Stimulated activated CD4-positive, alpha-beta T cell treated with anti-CD3 and anti-CD28 coated beads, Interleukin-4, amount 100 ng/mL, for 4 hours (primary cell): ENCODE measurements at places on chromosomes 7 and 10.

- DNase-seq = no peak
Measured at GRCh38 chr10:818526-819220, 112.8 kb downstream of the LARP4B start.

GRCh38 chr7:7640221-7641128 is at the start of gene UMAD1:
TSS of gene UMAD1 (plus strand) at chr7:7640752. CDS start at chr7:7673372, 32,620 bp downstream.
- peak; percentile 90 for DNase-seq

DNA sequence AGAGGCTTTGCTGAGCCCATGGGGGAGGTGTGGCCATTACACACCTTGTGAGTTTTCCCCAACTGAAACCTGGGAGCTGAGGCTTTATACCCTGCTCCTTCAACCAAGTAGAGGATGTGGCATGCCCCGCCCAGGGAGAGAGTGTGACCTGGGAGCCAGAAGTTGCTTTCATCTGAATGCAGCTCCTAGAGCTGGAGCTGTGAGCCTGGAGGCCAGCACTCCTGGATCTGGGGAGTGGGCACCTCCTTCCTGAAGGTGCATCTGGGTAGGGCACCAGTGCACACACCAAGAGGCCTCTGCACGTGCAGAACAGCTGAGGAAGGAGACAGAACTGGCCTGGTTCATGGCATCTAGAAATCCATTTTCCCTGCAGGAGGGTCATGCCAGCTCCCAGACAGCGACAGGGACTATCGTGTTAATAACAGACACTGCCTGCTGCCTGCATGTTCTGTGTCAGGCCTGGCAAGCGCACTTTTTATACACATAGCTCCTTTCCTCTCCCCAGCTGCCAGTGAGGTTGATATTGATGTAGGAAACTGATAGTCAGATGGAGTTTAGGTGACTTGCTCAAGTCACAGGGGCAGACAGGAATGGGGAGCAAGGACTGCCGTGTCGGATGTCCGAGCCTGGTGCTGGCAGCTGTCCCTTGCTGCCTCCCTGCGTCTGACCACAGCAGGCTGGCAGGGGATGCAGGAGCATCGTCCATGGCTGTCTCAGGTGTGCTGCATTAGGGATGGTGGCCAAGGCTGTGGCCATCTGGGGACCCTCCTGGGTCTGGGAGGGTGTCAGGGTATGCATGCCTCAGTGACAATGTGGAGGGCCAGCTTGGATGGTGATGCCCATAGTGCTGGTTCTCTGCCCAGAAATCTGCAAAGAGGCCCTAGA is 189.9 kb upstream of the CXCL12 start:
- no peak for DNase-seq

DNA sequence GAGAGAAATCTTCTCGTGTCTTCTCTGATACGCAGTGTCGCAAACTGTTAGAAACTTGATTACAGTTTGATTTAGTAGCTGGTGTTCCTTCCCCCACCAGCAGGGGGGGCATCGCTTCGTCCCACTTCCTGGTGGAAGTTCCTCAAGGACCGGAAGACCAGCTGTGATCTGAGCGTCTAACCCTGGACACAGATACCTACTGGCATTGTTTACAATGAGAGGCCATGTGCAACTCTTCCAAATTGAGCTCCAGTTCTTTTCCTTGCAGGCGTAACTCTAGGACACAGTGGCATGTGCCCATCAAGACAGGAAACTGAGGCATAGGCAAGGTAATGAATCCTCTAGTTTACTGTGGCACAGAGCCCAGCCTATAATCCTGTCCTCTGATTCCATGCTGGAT is 219.0 kb downstream of the CCDC3 start:
- DNase-seq = no peak

GRCh38 chr10:131532745-131533341 is 221.3 kb upstream of the TCERG1L start:
- DNase-seq = no peak

GRCh38 chr10:6409971-6410643 is 170.0 kb downstream of the PRKCQ start:
- DNase-seq = peak; percentile 28

GRCh38 chr7:84248267-84248666 is 53.7 kb upstream of the SEMA3A start:
- no peak for DNase-seq

- no peak for DNase-seq
Measured at GRCh38 chr7:130884437-130885417, 150.7 kb upstream of the KLF14 start.

GRCh38 chr7:134395604-134396003 is 63.3 kb downstream of the AKR1B1 start:
- DNase-seq = no peak

DNA sequence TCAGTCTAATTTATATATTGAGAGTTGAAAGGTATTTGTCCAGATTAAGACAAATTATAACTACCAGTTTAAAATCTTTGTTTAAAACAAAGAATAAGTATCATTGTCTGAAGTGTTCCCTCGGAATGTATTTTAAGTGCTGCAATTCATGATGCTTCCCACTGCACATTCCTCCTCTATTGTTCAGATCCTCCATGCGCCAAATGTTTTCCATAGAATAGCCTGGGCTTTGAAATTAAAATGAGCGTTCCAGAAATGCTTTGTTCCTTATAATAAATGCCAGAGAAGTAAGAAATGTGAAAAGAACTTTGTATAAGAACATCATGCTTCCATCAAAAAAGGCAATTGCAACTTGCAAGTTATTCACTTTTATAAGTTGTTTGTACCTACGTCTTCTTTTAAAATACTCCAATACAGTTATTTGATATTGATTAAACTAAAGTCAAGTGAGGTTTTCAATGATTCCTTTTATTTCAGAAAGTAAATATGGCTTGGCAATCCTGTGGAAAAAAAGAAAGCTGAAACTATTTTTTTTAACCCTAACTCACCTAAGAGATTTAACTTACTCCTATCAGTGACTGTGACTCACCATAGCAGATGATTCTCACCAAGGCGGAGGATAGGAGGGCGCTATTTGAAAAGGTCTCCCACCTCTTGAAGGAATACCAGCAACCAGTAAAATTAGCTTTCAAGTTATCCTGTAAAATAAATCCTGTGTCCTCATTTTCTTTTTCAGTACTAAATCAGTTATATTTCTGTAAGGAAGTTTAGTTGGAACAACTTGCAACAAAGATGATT is 85.8 kb downstream of the CTNNA3 start:
- DNase-seq = no peak

DNA sequence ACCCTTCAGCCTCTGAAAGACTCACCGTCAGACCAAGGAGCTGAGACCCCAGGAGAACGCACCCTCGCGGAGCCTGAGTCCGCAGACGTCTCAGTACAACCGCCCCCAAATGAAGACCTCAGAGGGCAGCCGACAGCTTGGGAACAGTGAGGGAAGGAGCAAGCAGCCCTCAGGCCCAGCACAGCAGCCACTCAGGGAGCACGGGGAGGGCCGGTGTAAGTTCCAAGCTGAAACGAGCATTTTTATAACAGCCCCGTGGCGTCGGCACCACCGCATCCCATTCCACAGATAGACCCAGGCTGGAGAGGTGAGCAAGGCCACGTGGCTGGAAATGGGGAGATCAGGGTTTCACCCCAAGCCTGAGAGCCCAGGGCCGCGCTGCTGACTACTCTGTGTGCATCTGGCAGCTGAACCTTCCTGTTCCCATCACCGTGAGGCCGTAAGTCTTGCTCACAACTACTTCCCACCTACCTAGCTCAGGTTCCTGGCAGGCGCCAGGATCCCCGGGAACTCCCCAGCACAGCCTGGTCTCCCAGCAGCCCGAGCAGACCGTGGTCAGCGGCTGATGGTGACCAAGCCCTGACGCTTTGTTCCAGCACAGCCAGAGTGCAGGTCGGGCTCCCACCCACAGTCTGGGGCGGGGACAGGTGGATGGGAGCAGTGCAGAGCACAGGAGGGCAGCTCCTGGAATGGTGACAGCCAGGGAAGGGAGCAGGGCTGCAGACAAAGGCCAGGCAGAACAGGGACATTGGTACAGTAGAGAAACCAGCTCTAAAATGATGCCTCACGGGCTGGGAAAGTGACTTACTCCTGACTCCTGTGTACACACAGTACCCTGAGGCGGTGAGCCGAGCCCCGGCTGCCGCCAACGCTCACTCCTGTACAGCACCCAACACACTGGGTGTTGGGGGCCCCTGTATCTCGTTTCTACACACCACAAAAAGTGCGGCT is 6.1 kb upstream of the NOM1 start:
- no peak for DNase-seq

- DNase-seq = no peak
Measured at GRCh38 chr7:92695308-92696261, 105.4 kb upstream of the FAM133B start.

DNA sequence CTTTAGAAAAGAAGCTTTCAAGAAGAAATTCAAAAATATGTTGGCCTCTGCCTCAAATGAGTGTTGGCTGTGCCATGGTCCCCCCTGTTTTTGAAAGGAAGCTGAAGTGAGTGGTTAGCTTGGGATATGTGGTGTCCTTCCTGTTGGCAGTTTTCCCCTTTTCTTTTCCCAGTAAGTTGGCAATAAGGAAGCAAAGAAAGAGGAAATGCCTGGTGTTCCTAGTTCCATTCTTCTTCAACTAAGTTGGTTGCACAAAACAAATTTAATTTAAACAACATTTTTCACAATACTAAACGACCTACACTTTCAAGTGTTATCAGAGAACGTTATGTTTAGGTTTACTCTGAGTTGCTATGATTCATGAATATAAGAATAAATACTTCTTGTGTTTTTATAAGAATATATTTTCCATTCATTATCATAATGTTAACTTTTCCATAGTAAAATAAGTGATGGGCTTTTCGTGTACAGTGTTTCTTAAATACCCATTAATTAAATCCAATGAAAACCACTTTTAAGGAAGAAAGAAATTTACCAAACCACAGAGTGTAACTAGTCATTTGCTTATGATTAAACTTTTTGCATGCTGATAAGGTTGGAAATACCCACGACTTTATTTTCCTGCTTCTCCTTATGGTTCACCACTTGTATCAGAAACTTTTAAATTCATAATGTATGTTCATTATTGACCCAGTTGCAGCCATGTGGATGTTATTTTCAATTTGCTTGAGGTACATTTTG is 7.7 kb downstream of the HDAC9 start:
- DNase-seq = no peak

GRCh38 chr10:45063591-45064231 is 63.0 kb downstream of the ZNF22 start:
- DNase-seq = no peak

- no peak for DNase-seq
Measured at GRCh38 chr7:120949393-120949911, 1.1 kb upstream of the ING3 start.

DNA sequence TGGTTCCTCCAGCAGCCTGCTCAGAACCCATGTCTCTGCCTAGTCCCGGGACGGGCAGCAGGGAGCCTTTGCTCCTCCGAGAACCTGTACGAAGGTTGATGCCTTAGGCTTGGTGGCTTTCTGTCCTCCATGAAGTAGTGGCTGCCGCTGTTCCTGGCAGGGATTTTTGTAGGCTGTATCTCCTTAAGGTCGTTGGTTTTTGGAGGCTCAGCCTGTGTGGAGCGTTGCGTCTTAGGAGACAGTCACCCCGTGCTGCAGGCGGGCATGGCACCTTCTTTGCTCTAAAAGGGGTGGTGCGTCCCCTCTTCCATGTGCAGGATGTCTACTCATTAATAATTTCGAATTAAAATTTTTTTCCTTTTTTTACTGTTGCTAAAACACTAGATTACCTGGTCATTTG is 92.5 kb downstream of the TRRAP start:
- no peak for DNase-seq

DNA sequence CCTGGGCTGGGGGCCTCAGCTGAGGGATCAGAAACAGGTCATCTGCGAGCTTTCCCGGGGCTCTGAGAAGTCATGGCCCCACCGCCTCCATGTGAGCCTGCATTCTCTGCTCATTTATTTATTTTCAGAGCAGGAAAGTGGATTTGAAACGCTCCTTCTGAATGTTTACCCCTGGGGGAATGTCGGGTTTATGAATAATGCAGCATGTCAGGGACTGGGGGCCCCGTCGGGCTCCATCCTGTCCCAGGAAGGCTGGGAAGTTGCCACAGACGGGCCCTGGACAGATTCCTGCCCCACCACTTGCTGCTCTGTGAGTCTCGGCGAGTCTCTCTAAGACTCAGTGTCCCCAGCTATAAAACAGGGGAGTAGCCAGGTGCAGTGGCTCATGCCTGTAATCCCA is 11.9 kb upstream of the GTF2IRD1 start:
- no peak for DNase-seq

- DNase-seq = no peak
Measured at GRCh38 chr10:105128111-105128510, 487.0 kb downstream of the SORCS3 start.

GRCh38 chr7:4753598-4754432 is 21.6 kb upstream of the AP5Z1 start:
- peak; percentile 86 for DNase-seq

- DNase-seq = no peak
Measured at GRCh38 chr10:56317603-56318002, 43.5 kb downstream of the ZWINT start.

DNA sequence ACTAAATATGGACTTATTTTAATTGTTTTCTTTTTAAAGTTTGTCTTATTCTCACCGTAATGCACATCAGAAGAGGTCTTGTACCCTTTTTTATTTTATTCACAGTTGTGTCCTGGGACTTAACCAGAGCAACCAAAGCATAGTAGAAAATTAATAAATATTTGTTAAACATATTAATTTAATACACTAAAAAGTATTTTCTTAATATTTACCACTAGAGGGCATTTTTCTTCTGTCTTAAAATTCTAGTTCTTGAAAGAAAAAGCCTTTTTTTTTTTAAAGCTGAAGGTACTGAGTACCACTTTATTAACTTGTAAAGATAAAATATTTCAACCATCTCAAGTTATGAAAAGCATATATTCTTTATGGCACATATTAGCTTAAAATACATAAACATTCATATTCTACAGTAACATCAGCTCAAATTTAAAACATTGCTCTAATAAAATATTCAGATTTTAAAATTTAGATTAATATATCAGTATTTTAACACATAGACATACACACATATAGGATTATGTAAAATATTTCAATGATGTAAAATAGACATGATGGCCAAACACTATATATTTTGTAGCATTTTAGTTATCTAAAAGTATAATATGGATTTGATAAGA is 260.4 kb downstream of the SEMA3A start:
- DNase-seq = no peak

GRCh38 chr7:157312941-157313340 is 23.9 kb upstream of the DNAJB6 start:
- DNase-seq = no peak

GRCh38 chr10:132162021-132162531 is 24.7 kb upstream of the DPYSL4 start:
- DNase-seq = no peak
